ENCODE measurements at places on chromosomes 2 and 18.

- DNase-seq: no peak
These were observed 1456.4 kb downstream of the SUCLG1 start for GRCh38 chr2:83002706-83003105.

DNA sequence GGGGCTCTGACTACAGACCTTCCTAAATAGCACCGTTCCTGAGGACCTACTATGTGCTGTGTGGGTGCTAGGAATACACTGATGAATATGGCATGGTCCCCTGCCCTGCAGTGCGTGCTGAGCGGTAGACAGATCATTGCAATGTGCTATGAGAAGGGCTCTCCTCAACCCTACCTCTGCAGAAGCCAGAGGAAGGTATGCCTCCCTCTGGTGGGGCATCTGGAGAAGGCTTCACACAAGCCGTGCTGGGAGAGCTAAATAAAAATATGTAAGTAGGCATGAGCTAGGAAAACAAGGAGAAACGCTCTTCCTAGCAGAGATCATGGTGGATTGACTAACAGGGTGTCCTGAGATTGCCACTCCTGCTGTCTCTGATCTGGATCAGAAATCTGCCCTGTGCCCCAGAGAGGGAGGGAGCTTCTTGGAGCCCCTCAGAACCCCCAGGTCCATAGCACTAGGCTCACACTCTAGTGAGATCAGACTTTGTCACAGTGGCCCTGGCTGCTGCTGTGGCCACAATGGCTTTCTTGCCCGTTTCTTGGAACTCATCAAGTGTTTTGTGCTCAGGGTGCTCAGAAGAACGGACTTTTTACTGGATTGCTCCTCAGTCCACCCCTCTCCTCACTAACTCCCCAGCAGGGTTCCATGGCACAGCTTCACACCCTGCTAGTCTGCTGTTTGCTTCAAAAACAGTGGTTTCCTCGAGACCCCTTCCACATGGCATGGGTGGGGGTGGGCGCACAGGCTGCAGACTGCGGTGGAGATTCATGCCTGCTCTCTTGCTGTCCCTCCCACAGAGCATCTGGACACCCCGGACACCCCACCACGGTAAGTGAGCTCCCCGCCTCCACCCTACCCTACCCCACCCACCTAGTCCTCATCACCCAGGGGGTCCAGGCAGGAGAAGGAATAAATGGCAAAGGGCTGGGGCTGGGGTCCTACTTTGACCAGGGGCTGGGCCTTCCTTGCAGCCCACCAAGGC is 14.2 kb downstream of the SIGLEC15 start:
- DNase-seq: peak; percentile 55

GRCh38 chr18:9700261-9700796 is 7.8 kb upstream of the RAB31 start:
- DNase-seq: no peak

- DNase-seq: no peak
These were observed 178.2 kb downstream of the LOXHD1 start for GRCh38 chr18:46478796-46479195.

DNA sequence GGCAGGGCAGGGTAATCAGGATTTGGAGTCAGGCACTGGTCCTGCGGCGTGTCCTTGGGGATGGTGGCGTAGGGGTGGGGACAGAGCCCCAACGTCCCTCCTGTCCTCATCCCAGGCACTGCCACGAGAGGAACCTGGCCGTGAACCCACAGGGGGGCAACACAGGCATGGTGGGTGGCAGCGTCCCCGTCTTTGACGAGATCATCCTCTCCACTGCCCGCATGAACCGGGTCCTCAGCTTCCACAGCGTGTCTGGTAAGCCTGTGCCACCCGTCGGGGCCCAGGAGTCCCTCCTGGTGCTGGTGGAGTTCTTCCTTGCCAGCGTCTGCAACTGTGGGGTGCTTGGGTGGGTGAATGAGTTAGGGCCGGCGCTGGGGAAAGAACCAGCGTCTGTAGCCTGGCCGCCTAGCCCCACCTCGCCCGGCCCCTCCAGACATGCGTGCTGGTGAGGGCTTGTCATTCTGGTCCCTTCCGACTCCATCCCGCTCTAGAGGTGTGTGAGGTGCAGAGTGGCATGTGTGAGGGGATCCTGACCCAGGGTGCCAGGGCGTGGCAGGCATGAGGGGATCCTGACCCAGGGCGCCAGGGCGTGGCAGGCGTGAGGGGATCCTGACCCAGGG is 8.0 kb downstream of the D2HGDH start:
- no peak for DNase-seq

- DNase-seq: no peak
These were observed 10.8 kb upstream of the NAB1 start for GRCh38 chr2:190637903-190638618.

DNA sequence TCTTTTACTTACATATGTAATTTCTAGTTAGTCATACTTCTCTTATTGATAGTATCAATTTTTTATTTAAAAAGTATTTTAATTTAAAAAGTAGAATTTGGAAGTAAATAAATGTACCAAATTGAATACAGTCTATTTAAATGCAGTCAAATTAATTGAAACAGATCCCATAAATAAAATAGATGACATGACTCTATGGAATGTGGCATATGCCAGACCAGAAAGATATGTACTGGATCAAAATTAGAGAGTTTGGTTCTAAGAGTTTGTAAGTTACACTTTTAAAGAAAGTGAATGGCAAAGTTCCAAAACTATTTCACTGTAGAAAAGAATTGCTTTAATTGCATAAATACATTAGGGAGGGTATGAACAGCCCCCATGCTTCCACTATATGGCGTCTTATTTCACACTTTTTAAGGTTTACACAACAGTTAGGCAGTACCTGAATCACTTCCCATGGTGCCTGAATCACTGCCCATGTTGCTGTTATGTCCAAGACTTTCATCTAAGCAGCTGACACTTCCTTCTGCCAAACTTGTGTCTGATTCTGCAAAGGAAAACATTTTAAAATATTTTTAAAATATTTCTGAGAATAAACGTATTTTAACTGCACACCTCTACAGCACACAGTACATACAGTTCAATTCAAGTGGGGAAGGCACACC is 25.2 kb downstream of the IFIH1 start:
- DNase-seq: peak; percentile 22

DNA sequence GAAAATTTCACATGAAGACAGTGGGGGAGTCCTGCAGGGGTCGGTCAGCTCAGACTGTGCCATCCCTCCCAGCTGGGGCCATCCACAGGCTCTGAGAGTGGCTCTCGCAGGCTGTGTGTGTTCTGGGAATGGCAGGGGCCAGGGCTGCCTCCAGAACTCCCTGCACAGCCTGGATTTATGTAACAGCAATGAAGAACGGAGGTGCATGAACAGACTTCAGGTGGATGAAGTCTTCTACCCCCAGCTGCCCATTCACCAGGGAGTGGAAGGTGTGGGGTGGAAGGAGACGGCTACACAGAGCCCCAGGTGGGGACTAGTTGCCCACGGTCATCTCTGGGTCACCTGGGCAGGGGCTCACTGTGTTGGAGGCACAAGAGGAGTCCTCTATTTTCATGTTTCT is 56.1 kb upstream of the HDAC4 start:
- no peak for DNase-seq

GRCh38 chr2:58938988-58939387 is 697.9 kb upstream of the FANCL start:
- peak; percentile 25 for DNase-seq

DNA sequence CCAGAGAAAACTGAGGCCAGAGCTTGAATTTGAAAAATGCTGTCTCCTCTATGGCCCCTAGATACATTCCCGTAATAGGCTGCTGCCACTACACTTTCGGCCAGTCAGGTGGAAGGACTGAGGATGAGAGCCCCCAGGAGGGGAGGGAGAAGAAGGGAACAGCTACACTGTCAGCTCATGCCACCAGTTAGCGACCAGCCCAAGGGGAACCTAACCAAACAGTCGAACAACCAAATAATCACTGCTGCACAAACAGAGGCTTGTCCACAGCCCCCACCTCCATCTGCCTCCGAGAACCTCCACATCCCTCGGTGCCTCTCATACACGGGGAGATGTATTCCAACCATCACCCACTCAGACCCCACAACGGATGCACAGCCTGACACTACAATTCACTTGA is 7.3 kb downstream of the ZNF516 start:
- DNase-seq: no peak

- DNase-seq: no peak
These were observed 43.1 kb downstream of the RDH14 start for GRCh38 chr2:18517386-18517785.

GRCh38 chr18:70464343-70465114 is 175.7 kb downstream of the SOCS6 start:
- peak; percentile 59 for DNase-seq

- DNase-seq: peak; percentile 53
These were observed 206.7 kb downstream of the SH3RF3 start for GRCh38 chr2:109335631-109336176.

- DNase-seq: no peak
These were observed 4.0 kb downstream of the ABHD3 start for GRCh38 chr18:21700528-21701075.

DNA sequence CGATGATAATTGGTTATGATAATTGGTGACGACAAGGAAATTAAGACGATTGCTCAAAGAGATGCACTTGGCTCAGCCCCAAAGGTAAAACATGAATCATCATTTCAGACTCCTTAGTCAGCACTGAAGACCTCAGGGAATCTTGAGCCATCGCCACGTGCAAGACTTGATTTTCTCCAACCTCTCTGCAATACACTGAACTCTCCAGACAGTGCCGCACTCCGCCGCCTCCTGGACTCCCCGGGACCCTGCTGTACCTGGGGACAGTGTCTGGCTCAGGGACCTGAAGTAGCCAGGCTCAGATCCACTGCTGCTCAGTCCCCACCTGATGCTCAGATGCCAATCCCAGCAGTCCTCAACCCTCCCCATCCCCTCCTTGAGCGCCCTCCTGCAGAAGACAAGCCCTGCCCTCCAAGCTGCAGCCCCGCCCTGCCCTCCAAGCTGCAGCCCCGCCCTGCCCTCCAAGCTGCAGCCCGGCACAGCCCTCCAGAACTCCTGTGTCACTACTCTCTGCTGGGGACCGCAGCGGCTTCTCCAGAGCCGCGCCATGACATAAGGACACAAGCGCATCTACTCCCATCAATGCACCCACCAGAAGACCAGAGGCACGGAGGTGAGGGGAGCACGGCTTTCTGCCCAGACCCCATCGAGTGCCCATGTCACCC is 1.1 kb downstream of the TMEM18 start:
- peak; percentile 60 for DNase-seq

DNA sequence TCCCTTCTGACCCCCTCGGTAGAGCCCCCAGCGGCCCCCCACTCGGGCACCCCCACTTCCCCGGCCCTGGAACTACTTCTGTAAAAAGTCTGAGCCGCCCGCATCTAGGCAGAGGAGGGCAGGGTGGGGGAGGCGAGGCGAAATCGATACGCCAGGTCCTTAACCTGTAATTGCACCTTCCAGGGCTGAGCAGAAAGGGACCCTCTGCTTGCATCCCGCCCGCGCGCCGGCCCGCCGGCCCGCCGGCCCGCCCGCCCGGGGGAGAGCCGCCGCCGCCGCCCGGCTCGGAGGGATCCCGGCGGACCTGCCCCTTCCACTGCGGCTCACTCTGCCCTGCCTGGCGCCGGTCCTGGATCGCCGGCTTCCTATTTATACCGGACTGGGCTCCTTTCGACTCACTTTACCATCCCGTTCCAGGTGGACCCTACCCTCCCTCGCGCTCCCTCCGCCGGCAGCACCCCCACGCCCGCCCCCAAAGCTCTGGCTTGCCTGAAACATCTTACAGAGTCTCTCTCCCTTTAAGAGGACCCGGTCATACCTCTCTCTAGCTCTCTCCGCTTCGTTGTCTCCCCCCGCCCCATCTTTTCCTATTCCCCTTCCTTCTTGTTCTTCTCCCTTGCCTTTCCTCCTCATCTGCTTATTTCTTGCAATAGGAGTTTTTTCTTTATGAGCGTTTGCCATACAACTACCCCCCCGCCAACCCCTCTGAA is 797 bp downstream of the KLHL14 start:
- DNase-seq: no peak

DNA sequence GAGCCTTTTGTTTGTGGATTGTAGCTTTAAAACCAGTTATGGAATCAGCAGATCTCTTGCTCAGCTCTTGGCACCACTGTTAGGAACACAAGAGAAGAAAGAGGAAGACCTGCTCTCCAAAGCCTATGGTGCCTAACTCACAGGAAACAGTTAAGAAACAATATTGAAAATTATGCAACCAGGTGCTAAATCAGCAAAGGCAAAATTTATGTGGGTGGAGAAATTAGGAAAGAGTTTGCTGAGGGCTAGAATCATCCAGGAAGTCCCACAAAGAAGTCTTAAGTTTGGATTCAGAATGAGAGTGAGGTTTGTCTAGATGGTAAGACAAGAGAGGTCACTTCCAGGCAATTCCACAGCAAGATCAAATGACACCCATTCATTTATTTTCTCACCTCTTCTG is 49.4 kb downstream of the AOX1 start:
- no peak for DNase-seq

GRCh38 chr2:37459095-37459981 is 114.9 kb downstream of the QPCT start:
- peak; percentile 28 for DNase-seq

DNA sequence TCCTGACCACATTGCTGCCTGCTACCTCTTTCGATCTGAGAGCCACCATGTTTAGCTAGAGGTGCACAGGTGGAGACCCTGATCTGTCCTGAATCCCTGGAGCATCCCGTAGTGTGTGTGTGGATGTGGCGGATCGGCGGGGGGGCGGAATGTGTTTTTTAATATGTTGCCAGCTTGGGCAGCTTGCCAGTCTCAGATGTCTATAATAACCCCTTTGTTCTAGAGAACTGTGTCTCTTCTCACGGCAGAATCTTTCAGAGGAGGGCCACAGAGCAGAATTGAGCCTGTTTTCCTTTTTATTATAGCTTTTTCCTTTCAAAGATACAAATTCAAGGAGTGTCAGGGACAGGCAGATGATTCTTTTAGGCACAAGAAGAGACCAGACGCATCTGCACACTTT is 934.1 kb upstream of the KLHL29 start:
- no peak for DNase-seq

- no peak for DNase-seq
These were observed at the start of gene CD207 for GRCh38 chr2:70835643-70836042. TSS of gene CD207 (minus strand) at chr2:70835816. CDS start at chr2:70835776, 40 bp downstream.

- DNase-seq: no peak
These were observed 178.6 kb upstream of the DOK6 start for GRCh38 chr18:69222089-69222488.

DNA sequence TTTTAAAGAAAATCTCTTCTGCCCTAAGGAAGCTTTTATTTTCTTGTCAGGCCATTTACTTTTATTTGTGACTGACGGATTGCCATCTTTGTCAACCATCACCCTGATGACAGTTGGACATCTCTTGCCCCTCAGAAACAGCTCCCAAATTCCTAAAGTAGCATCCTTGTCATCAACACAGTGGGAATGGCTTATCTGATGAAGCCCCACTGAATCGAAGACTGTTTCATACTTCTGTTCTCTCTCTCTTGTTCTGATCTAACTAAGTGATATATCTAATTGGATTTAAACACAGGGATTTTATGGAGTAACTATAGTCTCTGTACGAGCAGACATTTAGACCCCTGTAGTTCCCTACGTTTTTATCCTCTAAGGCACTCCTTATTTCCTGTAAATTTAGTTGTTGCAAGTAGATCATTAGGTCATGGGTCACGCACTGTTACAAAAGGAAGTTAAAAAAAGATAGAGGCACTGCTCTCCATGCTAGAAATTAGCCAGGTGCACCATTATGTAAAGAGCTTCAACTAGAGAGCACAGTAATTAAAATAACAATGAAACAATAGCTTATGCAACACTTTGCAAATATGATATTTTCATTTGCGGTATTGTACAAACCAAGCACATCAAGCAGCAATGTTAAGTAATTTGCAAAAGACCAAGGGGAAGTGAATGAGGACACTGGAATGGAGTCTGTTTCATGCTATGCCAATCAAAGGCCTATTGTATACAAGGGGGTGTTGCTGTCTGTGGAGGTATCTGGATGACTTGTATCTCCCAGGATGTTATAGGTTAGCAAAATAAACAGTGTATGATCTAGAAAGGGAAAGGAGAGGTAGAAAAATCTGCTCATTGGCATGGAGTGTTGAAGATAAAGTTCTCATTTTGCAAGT is 284.7 kb downstream of the LRRTM1 start:
- DNase-seq: no peak
